ENCODE measurements at places on chromosomes 13 and 19. TPM values are rescaled to one million over a fixed set of nuclear protein-coding genes. Genes with fewer than 3 reads are reported as not detected.

Gene PLPPR2
- 23.5 TPM for total RNA-seq

Gene CYP4F12
- 5.7 TPM for total RNA-seq

Gene LRRC8E
- 0.88 TPM for total RNA-seq

Gene CD22
- 0.39 TPM for total RNA-seq

Gene ZIC5
- total RNA-seq: not detected

Gene CCDC106
- total RNA-seq: 19.4 TPM

Gene CYP2S1
- total RNA-seq: 1.3 TPM

Gene BCKDHA
- total RNA-seq: 31.4 TPM

DNA sequence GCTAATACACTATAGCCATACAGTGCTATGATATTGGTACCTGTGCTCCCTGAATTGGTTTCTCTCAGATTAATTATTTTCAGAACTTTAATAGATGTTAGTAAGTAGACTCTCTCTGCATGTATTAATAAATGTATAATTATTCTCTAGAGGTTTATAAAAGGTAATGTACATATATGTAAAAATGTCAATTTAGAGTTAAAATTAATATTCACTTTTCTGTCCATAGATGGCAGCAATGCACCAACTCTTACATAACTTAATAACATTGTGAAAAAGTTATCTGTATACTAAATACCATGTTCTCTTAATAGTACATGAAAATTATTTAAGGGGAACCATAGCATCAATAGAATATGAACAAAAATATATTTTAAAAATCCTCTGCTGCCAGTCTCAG, 515.0 kb upstream of the KLHL1 start:
- no peak for DNase-seq

DNA sequence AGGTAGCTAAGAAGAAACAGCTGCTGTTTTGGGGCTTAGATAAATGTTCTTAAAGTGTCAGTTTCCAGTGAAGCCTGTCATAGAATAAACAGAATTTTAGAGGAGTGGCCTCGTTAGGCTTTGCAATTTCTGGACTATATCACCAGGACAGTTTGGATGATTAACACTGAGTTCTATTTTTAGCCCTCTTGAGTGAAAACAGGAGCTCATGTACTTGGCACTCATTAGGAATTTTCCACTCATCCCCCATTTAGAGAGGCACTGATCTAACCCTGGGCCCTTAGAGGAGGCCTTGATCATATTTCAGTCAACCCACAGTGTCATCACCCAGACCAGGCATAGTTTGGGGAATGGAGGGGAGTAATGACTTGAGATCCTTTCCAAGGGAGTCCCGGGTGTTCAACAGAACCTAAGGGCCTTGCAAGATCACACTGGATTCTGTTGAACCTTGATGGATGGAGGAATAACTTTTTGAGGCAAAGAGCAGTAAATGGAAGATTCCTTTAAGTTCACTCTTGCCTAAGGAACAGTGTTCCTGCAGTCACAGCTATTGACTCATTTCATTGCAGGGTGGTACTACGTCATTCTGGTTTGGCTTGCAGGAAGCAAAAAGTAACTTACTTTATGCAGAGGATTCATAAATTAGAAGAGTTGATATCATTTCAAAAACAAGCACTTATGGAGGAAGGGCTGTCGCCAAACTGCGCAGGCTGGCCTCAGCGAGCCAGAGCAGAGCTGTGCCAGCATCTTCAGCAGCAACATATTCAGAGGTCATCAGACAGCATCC, 160.2 kb downstream of the SLC7A1 start:
- DNase-seq: no peak

- DNase-seq: no peak
These were observed 4.4 kb downstream of the ATP12A start for GRCh38 chr13:24684600-24684998.

- DNase-seq: no peak
These were observed 59.6 kb downstream of the KCNRG start for GRCh38 chr13:50074843-50075242.

GRCh38 chr19:50658441-50659317, 9.4 kb downstream of the C19orf81 start:
- DNase-seq: peak; percentile 79

DNA sequence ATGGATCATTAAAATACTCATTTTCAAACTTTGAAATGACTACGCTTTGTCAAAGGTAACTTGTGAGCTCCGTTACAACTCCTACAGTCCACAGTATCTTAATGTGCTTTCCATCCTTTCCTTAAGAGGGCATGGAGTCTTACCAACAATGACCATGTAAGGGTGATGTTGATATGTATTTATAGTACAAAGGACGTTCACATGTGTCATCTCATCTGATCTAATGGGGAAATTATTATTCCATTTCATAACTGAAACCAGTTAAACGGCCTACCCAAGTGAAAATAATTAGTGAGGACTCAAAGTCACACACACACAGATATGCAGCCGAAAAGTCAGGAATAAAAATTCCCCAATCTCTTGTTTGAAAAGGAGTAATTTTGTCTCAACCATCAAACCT, 9.6 kb downstream of the USP12 start:
- DNase-seq: no peak

- DNase-seq: no peak
These were observed 6.2 kb downstream of the ABCC4 start for GRCh38 chr13:95295026-95295425.

- peak; percentile 43 for DNase-seq
These were observed 4.3 kb downstream of the DMKN start for GRCh38 chr19:35509018-35509652.

DNA sequence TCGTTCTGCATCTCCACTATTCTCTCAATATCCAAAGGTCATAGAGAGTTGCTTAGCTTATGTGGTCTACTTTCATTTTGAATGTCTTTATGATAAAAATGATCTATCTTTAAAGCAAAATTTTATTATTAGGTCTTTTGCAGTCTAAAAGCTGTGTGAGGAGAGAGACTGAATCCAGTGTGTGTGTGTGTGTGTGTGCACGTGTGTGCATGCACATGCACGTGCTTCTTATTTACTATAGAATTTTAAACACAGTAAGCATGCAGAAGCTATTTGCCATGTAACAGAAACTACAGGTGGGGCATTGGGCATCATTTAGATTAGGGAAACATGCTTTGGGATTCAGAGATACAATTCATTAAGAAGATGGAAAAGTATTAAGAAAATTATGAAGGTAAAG, 136.0 kb upstream of the SPRY2 start:
- no peak for DNase-seq

- no peak for DNase-seq
These were observed 42.3 kb downstream of the ZNF493 start for GRCh38 chr19:21439201-21439751.

DNA sequence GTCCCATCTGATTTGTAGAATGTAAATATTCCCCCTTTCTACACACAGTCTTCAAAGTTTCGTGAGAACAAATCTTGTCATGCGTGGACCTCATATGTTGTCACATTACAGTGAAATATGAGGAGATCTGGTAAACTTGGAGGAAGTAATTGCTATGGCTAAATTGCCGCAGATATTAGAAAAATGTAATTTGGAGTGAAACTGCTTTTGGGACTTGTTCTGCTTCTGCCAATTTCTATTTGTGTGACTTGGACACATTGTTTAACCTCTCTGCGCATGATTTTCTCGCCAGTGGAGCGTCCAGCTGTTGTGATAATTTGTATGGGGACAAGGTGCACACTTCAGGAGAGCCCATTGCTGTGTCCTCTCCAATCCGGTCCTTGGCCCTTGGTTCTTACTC, 693.1 kb upstream of the SLC10A2 start:
- DNase-seq: no peak

DNA sequence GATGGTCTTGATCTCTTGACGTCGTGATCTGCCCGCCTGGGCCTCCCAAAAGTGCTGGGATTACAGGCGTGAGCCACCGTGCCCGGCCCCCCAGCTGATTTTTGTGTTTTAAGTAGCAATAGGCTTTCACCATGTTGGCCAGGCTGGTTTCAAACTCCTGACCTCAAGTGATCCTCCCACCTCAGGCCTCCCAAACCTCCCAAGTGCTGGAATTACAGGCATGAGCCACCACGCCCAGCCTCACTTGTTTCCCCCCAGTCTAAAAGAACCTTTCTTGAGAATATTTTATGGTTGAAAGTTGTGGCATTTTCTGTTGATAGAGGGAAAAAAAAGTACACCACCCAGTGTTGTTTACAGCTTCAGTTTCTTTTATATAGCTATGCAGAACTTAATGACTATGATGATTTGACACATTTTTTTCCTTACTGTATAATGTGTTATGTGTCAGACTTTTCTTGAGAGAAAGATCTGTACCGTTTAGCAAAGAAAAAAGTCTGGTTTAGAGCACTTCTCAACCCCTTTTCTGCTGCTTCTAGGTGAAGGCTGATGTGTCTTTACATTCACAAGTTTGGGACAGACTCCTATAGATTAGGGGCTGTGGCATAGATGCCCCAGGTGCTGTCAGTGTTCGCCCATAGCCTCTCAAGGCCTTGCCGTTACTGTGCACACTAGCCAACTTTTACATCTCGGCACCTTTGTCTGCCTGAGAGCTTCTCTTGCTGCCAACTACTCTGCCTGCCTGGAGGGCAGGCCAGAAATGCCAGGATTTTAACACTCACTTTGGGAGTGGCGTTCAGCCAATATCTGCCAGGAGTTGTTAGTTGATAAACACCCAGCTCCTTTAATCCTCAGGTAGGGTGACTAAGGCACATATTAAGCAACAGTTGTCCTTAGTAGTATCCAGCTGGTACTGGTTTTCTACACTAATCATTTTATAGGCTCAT, 33.0 kb downstream of the KCTD4 start:
- peak; percentile 47 for DNase-seq

DNA sequence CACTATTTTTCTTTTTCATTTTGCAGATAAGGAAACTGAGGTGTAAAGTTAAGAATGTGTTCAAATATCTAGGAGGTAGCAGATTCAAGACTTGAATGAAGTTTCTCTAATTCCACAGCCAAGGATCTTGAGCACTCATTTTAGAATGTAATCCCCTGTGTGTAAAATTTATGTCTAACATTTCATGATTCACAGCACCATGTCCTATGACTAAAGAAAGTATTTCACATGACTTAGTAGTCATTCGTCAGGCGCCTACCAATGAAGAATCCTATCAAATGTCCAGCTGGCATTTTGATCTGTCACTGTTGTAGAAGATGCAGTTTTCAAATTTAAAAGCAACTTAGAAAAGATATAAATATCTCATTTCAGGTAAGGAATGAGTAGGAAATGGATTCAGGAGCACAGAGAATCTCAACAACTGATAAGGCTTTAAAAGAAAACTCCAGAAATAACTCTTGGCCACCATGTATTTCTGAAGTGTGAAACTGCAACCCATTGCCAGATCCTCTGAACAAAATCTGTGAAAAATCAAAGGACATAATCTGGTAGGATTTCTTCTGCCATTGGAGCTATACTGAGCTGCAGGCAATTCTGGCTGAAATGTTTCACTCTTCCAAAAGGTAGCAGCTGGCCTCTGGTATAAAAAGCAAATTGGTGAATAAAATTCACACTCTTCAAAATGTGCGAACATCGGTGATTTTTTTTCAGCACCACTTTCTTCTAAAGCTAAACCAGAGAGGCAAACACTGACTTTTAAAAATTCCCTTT, 92.2 kb downstream of the DCLK1 start:
- no peak for DNase-seq

Measured in left cardiac atrium (tissue), 4 donors.